ENCODE measurements at places on chromosomes 4 and X.

DNA sequence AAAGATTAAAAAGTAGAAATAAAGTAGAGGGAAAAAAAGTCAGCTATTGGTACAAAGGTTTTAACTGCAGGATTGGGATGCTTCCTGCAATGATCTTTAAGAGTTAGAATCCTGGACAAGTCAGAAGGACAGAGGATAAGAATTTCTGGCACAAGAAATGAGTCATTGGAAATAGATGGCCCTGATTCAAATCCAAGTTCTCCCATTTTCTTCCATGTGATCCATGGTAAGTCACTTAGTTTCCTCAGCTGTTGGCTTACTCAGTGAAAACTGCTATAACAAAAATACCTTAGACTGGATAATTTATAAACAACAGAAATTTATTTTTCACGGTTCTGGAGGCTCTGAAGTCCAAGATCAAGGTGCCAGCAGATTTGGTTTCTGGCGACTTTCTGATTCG is 13.3 kb upstream of the TBC1D19 start:
- DNase-seq = no peak

- no peak for DNase-seq
These were observed 87.5 kb upstream of the UXT start for GRCh38 chrX:47746446-47746845.

GRCh38 chr4:89803915-89804314 is 33.0 kb downstream of the SNCA start:
- no peak for DNase-seq

GRCh38 chr4:163878336-163879121 is 384.0 kb downstream of the TMA16 start:
- no peak for DNase-seq

- no peak for DNase-seq
These were observed 45.9 kb upstream of the DRD5 start for GRCh38 chr4:9735515-9735914.

DNA sequence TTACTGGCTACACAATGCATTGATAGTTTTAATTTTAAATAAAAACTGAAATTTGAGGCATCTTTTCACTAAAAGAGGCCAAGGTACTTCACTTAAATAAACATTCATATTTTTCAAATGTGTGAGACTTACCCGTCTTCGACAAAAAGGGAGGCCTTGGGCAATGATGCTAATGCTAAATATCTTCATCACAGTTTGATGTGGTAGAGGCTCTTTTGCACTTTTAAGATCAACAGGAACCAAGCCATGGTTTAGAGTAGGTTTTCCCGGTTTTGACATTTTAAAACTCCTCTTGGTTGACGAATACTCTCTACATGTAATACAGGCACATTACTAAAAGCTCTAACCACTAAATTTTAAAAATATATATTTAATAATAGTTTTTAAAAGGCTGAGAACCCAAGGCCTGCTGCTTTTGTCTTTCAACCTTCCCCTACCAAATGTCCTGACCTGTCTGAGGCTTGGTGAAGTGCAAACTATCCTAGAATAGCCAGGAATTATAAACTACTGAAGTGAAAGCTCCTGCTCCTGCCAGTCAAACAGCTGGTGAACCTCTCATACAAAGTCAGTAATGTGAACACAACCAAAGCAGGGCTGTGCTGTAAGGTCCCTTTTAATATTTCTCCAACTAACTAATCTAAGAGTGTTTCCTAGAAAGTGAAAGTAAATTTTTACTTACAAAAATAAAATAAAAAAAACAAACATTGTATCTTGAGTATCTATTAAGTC is 153.7 kb downstream of the FBXW7 start:
- DNase-seq = no peak

DNA sequence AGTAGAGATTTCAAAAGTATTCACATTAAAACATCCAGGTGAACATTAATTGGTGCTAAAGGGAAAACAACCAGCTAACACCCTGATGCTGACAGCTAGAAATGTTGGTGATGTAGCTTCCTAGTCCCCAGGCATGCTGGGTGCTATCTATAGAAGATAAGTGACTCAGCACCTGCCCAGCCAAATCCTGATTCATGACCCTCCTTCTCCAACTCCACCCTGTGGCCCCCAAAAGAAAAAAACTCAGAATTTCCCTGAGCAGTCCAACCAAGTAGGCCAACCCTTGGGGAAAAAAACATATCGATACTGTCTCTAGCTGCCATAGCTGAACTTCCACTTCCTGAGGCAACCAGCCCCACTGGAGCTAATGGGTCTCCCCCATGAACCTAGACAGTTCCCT is 197.6 kb upstream of the KLF3 start:
- no peak for DNase-seq

- no peak for DNase-seq
These were observed 201.5 kb upstream of the KLF3 start for GRCh38 chr4:38462367-38463055.

- DNase-seq = no peak
These were observed 8.6 kb downstream of the BLOC1S4 start for GRCh38 chr4:6724421-6725111.

- no peak for DNase-seq
These were observed 265.5 kb upstream of the FTHL17 start for GRCh38 chrX:31337332-31337731.

DNA sequence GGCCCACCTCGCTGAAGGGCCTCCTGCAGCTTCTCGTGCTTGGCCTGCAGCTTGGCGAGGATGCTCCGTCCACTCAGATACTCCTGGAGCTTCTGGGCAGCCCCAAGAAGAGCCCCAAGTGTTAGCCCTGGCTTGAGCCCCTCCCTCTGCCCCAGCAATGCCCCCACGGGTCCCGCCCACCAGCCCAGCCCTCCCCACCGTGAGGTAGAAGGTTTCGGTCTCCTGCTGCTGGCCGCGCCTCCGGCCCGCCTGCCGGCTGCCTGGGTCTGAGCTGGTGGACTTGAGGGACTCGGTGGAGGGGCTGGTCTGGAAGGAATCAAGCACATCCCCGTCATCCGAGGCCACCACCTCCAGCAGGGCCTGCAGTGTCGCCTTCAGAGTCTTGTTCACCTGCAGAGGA is 8.7 kb downstream of the AVPR2 start:
- DNase-seq = no peak

- no peak for DNase-seq
These were observed 165.5 kb downstream of the KLF8 start for GRCh38 chrX:56397636-56398035.

- no peak for DNase-seq
These were observed 5.0 kb downstream of the GRK4 start for GRCh38 chr4:2968381-2968780.

- DNase-seq = no peak
These were observed 30.4 kb upstream of the CPLX1 start for GRCh38 chr4:856225-856901.

GRCh38 chr4:15410750-15411149 is 17.1 kb upstream of the C1QTNF7 start:
- no peak for DNase-seq

GRCh38 chrX:13569479-13570260 is at the start of gene EGFL6:
Gene EGFL6 (plus strand): TSS chrX:13569601. CDS start chrX:13569862, 261 bp downstream.
- DNase-seq = no peak

DNA sequence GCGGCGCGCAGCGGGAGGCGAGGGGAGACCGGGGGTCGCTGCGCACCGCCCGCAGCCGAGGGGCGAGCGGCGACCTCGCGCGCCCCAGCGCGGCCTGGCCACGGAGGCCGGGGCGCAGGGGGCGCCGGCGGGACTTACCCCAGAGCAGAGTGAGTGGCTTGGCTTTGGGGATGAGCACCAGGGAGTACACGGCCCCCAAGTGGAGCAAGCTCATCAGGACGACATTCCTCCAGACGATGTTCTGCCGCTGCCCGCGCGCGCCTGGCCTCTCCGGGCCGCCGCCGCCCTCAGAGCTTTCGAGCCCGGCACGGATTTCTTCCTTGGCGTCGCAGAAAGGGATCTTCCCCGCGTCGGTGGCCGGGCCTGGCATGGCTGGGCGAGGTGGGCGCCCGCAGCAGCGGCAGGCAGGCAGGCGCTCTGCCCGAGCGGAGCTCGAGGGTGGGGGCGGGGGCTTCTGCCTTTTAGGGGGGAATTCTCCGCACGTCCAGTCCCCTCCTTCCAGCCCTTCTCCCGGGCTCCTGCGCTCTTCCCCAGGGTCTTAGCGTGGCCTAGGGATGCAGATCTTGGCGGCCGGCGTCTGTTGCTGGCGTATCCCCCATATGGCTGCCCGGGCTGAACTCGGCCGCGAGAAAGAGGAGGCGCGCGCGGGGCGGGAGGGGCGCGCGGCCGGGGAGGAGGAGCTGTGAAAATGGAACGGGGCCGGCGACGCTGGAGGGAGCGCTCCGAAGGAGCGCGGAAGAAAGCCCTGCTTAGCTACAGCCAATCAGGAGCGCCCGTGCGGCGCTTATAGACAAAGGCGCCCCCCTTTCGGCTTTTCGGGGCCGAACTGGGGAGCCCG is at the start of gene SCD5:
Gene SCD5 (minus strand): TSS at position 629 of the 838 bp plus-strand sequence. CDS start 259 bp downstream, at position 370.
- DNase-seq = peak; percentile 75

GRCh38 chr4:11632025-11632424 is 203.3 kb upstream of the HS3ST1 start:
- no peak for DNase-seq

GRCh38 chr4:54487491-54487890 is 170.3 kb upstream of the KIT start:
- DNase-seq = no peak

GRCh38 chr4:170051402-170051801 is 25.2 kb upstream of the MFAP3L start:
- DNase-seq = no peak

DNA sequence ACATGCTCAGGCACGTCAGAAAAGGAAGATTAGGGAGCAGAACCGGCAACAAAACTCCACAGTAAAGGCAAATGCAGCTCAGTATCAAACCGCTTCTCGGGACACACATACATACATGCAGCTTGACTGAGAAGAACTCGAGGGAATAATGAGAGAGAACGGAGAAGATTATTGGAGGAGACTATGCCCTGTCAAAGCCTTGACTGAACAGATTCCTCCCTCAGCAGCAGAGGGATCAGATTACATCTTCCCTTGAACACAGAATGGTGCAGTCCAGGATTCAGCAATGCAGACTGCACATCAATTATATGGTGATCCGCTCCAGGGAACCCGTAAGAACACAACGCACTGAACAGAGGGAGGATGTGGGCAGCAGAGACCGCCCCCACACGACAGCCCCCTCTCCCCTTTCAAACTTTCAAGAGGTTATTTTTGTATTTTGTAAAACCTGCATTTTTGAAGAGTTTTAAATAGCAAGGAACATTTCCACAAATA is 183.2 kb downstream of the FBXW7 start:
- peak; percentile 91 for DNase-seq

DNA sequence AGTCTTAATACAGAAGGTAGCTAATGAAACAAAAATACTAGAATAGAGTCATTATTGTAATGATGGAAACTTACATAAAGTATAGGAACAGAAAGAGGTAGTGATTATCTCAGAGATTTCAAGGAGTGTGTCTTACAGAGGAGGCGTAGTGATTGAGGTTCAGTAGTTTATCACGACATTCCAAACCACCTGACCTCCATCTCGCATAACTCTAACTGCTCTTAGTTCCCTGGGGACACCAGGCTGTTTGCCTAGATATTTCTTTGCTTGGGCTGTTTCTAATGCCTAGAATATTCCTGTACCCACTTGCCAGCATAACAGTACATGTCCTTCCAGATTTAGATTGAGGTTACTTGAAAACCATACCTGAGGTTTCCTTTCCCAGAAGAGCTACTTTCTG is 29.1 kb downstream of the STAG2 start:
- no peak for DNase-seq

DNA sequence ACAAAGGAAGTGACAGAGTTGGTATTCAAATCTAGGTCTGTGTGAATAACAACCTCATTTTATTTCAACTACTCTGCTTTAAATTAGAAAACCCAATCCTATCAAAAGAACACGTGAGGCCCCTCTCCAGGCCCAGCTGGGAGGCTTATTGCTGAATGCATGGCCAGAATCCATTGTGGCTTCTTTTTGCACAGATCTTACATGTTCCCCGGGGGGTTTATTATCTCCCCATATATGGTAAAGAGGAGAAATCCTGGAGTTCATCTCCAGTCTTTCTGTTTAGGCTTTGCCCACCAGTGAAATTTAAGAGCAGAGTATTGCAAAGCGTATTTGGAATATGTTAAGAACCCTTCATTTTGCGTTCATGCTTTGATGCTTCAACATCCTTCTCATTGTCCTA is 655.6 kb downstream of the IL1RAPL1 start:
- DNase-seq = no peak

GRCh38 chr4:138912704-138913340 is 102.8 kb upstream of the NOCT start:
- no peak for DNase-seq

GRCh38 chr4:45063696-45064095 is 337.3 kb upstream of the GNPDA2 start:
- no peak for DNase-seq

DNA sequence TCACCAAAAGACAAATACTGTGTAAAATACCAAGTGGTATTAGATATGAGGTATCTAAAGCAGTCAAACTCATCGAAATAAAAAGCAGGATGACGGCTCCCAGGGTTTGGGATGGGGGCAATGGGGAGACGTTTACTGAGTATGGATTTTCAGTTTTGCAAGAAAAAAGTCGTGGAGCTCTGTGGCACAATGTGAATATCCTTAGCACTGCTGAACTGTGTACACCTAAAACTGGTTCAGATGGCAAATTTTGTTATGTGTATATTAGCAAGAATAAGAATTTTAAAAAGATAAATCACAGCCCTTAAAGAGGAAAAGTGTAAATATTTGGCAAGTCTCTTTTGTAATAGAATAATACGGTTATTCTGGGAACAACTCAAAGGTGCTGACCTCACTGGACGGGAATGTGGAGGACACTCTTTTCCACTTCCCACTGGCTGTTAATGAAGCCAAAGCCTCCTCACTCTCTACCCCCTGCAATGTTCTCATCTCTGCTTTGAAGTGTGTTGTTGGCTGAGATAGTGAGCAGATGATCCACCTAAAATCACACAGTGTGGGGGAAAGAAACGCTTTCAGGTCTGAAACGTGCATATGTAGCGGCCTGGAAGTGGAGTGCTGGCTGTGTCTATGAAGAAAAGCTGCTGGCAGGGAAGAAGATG is 49.2 kb downstream of the SEL1L3 start:
- DNase-seq = no peak

GRCh38 chrX:91434351-91435168 is at the start of gene PABPC5:
Gene PABPC5 (plus strand): TSS chrX:91434839. CDS start chrX:91435578, 739 bp downstream.
- peak; percentile 80 for DNase-seq

- DNase-seq = no peak
These were observed 473.8 kb downstream of the IL15 start for GRCh38 chr4:142110136-142110535.

- DNase-seq = no peak
These were observed 122.9 kb downstream of the GPAT3 start for GRCh38 chr4:83658806-83659205.

GRCh38 chr4:151532001-151532708 is 123.2 kb downstream of the FHIP1A start:
- no peak for DNase-seq
